Activated T-cell treated with anti-CD3 and anti-CD28 coated beads, Interleukin-2, amount 50 U/mL, for 48 hours (primary cell): ENCODE measurements at places on chromosomes 6 and 20.

GRCh38 chr6:111862741-111863140, 10.5 kb downstream of the FYN start:
- DNase-seq = no peak

DNA sequence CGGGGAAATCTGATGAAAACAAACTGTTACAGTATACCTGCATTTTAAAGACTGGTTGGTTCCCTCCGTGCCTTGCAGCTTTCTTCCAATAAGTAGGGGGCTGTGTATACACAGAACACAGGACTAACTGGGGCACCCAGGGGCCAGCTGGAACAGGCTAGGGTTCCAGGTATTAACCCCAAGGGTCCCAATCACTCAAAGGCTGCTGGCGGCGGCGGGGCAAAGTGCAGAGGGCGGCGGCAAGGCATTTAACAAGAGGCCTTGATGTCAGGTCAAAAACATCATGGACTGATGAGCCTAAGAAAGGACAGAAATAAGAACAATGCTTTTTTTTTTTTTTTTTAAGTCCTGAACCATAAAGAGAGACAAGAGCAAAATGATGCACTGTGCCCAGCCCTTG, 2.5 kb downstream of the PMEPA1 start:
- no peak for DNase-seq

GRCh38 chr20:44716309-44717106, 1.3 kb downstream of the CCN5 start:
- DNase-seq = no peak

GRCh38 chr6:144757730-144758129, 472.6 kb downstream of the UTRN start:
- no peak for DNase-seq

DNA sequence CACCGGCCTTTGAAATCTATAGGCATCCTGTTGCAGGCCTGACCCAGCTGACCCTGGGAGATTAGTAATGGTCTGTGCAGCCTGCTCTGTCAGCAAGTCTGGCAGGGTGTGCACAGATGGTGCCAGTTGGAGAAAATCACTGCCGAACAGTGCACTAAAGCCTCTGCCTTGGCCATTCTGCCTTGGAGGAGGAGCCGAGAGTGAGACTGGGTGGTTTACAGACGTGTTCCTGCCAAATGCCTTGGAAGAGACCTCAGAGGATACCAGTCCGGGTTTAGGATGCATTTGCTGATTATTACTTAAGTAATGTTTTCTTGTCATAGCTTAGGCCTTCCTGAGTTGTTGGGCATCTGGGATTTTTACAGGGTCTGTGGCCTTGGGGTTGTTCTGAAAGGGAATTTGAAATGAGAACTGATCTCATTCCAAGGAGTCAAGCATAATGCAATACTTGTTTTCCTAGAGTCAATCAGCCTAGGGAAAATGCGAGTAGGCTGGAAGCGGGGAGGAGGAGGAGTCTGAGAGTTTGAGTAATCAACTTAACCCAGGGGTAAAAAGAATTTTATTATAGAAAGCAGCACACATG, 292.1 kb downstream of the SOX4 start:
- no peak for DNase-seq

DNA sequence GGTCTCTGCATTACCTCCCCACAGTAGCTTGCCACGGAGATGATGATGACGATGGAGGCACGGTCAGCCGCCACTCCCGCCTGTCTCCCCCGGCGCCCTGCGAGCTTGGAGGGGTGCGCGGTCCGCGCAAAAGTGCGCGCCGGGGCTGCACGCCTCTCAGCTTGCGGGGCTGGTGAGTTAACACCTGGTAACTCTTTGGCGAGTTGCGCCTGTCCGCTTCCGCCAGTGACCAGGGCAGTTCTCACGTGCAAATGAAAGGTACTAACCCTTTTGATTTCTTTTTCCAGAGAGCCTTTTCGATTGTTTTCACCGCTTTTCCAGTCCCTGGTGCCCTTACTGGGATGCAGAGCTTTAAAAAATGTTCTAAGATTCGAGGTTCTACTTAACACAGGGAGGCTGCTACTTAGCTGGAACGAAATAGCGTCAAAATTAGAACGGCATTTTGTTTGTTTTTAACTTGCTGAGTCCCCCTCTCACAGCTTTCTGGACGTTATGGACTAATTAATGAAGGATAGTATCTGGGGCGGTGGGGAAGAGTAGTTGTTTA, 6.2 kb downstream of the GRIK2 start:
- no peak for DNase-seq

GRCh38 chr20:50004229-50004628, 21.4 kb downstream of the SNAI1 start:
- no peak for DNase-seq

GRCh38 chr6:169669147-169669546, 32.7 kb downstream of the WDR27 start:
- DNase-seq = no peak

GRCh38 chr6:14454473-14454775, 336.9 kb downstream of the CD83 start:
- DNase-seq = peak; percentile 61

DNA sequence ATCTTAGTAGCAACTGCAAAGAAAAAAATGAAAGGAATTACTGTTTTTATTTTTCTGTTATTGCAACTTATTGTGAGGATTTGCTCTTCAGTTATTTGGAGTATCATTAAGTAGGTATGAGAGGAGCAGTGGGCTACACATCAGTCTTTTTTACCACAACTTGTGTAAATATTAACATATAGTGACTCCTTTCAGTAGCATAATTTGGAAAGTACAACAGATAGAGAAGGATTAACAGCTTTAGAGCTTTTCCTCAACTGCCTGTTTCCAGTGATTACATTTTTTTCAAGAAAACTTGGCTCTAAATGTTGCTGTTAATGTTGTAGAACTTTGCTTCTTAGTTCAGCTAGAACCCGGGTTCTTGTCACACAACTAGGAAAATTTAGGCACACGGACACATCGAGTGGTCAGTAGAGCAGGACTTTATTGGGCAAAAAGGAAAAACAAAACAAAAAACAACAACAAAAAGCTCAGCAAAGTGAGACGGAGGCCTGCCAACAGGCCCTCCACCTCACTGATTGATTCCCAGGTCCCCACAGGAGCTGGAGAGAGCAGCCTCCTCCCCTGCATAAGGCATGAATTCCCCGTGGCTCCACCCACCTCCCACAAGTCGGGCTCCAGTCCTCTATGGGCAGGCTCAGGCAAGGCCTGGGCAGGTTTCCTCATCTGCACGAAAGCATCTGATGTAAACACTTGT, 75.1 kb downstream of the ADGRG6 start:
- no peak for DNase-seq

DNA sequence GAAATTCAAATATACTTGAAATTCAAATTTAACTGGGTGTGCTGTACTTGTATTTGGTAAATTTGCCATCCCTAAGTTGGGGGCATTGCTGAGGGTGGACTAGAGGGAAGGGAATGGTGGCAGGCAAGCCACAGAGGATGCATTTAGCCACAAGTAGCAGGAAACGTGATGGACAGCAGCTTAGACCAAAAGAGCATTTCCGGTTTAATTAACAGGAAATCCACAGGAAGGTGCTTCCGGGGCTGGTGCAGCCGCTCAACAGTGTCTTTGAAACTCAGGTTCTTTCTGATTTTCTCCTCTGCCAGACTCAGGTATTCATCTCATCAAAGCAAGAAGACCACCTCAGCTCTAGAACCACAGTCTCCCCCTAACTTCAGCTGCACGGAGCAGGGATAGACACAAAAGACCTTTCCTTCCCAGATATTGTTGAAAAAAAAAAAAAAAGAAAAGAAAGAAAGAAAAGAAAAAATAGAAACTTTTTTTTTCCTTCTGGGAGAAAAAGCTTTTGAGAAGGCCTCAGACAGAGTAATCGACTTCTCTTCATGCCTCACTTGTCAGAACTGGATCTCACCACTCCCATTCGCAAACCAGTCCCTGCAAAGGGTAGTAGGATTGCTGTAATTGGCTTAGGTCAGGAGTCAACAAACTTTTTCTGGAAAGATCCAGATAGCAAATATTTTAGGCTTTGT, 8.0 kb upstream of the BCAS1 start:
- peak; percentile 37 for DNase-seq

- no peak for DNase-seq
Measured at GRCh38 chr6:118495485-118496280, 52.4 kb upstream of the PLN start.

DNA sequence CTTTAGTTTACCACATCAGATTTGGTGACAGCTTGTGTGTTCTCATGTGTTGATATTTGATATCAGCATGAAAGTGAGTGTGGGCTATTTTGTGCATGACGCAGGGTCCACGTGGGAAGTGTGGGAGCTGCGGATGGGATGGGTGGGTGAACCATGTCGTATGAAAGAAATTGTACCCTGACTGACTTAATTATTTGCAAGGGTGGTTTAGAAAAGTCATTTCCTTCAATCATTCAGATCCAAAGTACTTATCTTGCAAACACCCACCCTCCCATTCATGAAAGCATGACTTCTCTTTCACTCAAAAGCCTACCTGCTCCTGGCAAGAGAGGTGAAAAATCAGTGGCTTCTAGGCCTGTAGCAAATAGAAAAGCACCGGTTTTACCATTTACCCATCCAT, 91.8 kb upstream of the BACH2 start:
- DNase-seq = peak; percentile 74

GRCh38 chr6:129069006-129069405, 186.1 kb downstream of the LAMA2 start:
- DNase-seq = no peak

GRCh38 chr6:26468829-26469228, 11.1 kb downstream of the BTN2A1 start:
- no peak for DNase-seq

- DNase-seq = no peak
Measured at GRCh38 chr20:50728486-50728980, 2.8 kb upstream of the PARD6B start.

DNA sequence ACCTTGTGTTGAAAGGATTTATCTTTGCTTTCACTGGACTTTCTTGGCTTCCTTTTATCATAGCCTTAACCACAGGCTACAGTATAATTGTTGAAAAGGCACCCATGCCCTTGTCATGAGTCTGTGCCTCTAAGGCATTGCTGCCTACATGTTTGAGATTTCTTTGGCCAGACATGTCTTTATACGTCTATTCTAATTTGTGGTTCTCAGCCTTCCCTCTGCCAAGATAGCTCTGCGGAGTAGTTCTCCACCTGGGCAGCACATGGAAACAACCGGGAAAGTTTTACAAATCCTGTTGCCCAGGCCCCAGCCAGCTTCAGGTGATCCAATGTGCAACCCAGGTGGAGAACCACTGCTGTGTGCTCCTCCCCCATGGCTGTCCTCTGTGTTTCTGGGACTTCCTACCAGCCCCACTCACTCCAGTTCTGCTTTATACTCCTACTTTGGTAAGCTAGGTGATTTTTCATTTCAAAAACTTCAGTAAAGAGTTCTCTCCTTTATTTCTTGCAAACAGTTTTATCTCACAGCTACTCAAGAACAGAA, 159.6 kb upstream of the MYLIP start:
- no peak for DNase-seq

GRCh38 chr6:306641-307061, 14.4 kb downstream of the DUSP22 start:
- no peak for DNase-seq

- DNase-seq = no peak
Measured at GRCh38 chr20:20680991-20681508, 31.4 kb downstream of the RALGAPA2 start.

DNA sequence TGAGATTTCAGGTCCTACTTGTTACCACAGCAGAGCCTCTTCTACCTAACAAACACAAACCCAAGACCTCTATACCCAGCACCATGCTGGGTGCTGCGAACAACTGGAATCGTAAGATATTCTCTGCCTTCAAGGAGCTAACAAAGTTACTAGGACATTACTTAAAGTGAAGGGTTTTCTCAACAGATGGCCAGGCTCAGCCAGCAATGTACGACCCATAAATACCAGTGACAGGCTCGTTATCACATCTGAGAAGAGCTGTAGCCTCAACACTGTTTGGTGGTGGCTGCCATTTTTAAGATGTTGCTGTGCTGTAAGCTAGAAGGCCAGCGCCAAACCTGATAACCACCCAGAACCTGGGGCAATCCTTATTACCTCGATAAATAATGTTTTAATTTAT, 406.5 kb downstream of the KIF16B start:
- no peak for DNase-seq

DNA sequence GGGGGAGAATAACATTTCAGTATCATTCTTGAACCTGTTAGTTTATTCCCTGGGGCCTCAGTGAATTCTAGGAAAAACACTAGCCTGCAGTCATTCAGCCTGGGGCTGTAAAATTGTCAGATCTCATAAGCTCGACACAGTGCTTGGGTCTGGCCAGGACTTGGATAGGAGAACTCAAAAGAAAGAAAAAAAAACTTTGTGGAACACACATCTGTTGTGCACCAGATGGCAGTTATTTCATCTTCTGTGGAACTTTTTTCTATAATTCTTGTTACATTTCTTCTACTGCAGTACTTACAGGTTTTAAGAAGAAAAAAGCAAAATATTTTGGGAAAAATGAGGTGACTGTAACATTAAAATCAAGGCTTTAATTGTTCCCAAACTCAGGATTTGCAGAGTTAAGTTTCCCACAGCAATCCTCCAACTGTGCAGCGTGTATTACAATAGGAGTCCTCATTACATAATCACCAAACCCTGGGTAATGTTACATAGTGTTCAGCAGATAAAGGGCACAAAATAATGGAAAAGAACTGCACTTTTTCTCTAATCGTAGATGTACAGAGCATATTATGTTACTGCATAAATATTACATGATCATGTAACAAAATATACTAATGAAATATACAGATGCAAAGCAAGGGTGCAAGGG, 531.1 kb upstream of the CITED2 start:
- DNase-seq = no peak

DNA sequence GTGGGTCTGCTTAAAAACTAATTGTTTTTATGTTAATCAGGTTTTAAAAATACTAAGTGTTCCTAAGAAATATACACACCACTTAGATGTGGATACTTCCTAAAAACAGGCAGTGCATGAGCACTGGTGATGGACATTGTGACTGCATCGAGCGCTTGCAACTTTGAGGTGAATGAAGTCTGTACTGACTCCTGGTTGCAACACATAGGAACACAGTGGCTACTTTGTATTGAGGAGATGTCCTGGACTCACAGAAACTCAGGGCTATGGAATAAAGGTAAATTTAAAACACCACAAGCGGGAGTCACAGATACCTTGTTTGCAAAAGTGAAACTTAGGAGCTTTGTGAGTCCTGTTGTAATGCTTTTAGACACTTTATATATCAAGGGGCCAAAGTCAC, 55.6 kb upstream of the POLR1H start:
- DNase-seq = no peak

- no peak for DNase-seq
Measured at GRCh38 chr20:10465135-10465534, 30.0 kb downstream of the SLX4IP start.

GRCh38 chr6:108277295-108277694, 16.5 kb upstream of the SNX3 start:
- no peak for DNase-seq

- peak; percentile 78 for DNase-seq
Measured at GRCh38 chr20:45933266-45934045, 1.0 kb upstream of the PCIF1 start.

DNA sequence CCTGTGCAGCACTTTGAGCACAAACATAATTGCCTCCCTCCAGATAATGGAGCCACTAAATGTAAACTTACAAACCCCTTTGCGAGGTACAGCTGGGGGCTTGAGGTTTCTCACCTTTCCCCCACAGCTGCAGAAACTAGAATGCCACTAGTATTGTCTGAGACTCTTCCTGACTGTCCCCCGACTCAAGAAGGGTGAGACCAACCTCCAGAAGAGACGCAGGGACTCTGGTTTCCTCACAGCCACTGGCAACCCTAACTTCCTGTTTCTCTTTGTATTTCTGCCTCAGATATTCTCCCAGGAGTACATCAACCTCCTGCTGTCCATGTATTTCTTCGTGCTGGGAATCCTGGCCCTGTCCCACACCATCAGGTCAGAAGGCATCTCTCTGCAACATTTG, 23.6 kb downstream of the HM13 start:
- no peak for DNase-seq

- DNase-seq = no peak
Measured at GRCh38 chr6:2632976-2633584, 117.6 kb downstream of the MYLK4 start.
